ENCODE measurements at places on chromosomes 5 and 9.
A peak's percentile ranks its signal among the peaks of the same experiment; 100 is the strongest.

DNA sequence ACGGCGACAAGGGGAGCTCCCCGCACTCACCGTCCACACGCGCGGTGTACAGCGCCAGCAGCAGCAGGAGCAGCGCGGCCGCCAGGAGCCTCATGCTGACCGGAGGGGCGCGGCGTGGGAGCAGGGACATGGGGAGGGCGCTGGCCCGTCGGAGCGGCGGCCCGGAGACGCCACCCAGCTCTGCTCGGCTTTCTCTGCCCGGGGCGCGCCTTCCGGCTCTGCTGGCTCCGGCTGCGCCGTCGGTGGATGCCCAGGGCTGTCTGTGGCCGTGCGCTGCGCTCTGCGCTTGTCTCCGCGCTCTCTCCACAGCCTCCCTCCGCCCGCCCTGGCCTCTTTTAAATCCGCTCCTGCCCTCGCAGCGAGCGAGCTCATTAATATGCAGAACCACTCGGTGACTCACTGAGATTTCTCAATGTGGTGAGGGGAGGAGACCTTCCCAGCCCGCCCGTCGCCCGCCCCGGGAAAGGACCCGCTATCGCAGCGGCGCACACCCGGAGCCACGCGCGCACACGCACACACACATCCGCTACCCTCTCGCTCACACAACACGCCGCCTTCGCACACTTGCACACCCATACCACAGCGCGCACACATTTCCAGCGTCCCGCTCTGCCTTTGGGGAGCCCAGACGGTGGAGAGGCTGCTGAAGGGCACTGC is at the start of gene CXCL14:
Gene CXCL14, minus strand, starts transcription at position 307 of the 657 bp plus-strand sequence. Its CDS starts 213 bp downstream, at position 94.
- peak; percentile 72 for DNase-seq

GRCh38 chr9:1718836-1719235 is 296.3 kb upstream of the SMARCA2 start:
- no peak for DNase-seq

- DNase-seq, result peak; percentile 78
Measured at GRCh38 chr9:35051069-35051967, 21.1 kb downstream of the VCP start.

GRCh38 chr5:132083071-132083678 is 9.6 kb downstream of the CSF2 start:
- no peak for DNase-seq

GRCh38 chr9:30329431-30329830 is 2055.0 kb upstream of the ACO1 start:
- DNase-seq, result no peak

Measured in glutamatergic neuron (in vitro differentiated cells).